Hindlimb muscle (tissue), 1 donor: ENCODE measurements at places on chromosomes 12 and 14. TPM values are rescaled to one million over a fixed set of nuclear protein-coding genes. Genes with fewer than 3 reads are reported as not detected.

The TOMM20L gene
- polyA plus RNA-seq = 1.8 TPM

The TRAFD1 gene
- polyA plus RNA-seq = 21.2 TPM

The TMEM30B gene
- polyA plus RNA-seq = 1.1 TPM

The APOF gene
- polyA plus RNA-seq = not detected

The PLEKHG7 gene
- polyA plus RNA-seq = 0.85 TPM

- no peak for DNase-seq
These were observed 24.9 kb downstream of the SNRNP35 start for GRCh38 chr12:123482876-123483275.

DNA sequence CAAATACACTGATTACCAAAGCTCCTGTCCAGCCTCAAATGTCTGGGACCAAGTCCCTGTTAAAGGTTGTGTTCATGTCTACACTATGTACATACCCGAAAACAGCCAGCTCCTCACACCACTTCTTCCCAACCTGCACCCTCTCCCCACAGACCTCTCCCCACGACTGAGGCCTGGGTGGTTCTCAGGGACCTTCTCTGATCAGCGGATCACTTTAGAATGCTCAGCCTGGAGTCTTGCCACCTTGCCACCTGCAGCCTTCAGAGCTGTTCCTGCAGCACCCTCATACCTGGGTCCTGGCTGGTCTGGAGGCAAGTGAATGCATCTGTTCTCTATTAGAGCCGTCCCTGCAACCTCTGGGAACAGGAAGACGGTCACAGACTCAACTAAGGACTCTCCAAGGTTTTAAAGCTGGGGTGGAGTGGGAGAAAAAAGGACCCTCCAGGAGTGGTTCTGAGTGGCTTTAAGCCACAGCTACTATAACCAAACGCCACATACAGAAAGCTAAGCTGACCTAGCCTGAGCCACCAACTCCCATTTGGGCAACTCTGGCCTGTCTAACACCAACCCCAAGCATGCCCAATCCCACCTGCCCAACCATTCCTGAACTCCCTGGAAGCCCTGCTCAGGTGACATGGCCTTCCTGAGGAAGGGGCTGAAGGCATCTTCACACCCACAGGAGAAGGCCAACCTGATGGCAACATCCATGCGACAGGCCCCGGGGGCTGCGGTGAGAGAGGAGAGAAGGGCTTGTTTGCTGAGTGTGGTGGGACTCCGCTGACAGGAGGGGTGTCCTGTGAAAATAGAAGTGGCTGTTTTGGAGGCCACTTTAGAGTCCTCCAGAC, 8.6 kb downstream of the KRT2 start:
- DNase-seq = no peak

DNA sequence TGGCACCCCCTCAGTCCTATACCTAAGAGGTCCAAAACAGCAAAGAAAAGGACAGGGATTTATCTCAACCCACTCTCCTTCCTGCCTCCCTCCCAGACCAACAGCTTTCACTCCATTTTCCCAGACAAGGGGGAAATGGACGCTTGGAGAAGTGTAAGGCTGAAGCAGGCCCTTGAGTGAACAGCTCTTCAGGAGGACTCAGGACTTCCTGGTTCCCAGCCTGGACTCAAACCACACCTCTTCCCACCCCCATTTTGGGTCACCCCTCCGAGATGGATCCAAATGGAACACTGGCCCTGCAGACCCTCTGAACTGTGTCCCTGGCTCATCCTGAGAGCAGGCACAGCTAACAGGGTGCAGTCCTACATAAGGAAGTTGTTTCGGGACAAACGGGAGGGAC, 2.7 kb downstream of the KMT2D start:
- no peak for DNase-seq

DNA sequence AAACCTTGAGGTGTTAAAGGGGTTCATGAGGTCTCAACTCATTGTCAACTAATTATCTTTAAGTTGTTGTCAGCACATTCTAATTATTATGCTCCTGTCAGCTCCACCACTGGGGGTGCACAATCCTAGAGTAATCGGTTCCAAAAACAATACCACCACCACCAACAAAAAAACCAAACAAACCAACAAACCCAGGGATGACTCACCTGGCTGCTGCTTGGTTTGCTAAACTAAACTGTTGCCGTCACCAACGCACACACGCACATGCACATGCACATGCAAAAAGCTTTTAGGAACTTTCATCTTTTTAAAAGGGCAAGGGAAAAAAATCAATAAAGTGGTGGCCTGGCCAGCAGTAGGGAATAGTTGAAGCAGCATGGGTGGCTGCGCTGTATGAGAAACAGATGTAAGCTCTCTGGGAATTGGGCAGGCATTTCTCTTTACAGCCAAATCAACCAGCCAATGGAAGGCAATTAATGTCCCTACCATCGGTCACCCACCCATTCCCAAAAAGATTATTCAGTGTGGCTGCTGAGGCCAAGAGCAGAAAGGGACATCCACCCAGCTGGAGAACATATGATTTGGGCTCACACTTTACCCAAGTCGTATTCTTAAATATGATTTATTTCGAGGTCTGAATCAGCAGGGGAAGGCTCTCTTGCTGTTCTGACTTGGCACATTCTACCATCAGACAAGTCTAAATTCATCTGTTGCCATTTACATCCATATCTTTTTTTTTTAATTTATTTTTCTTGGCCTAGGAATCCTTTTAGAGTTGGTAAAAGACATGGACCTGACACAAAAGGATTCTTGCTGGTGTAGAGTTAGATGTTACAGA, 20.0 kb downstream of the TMEM30B start:
- no peak for DNase-seq

DNA sequence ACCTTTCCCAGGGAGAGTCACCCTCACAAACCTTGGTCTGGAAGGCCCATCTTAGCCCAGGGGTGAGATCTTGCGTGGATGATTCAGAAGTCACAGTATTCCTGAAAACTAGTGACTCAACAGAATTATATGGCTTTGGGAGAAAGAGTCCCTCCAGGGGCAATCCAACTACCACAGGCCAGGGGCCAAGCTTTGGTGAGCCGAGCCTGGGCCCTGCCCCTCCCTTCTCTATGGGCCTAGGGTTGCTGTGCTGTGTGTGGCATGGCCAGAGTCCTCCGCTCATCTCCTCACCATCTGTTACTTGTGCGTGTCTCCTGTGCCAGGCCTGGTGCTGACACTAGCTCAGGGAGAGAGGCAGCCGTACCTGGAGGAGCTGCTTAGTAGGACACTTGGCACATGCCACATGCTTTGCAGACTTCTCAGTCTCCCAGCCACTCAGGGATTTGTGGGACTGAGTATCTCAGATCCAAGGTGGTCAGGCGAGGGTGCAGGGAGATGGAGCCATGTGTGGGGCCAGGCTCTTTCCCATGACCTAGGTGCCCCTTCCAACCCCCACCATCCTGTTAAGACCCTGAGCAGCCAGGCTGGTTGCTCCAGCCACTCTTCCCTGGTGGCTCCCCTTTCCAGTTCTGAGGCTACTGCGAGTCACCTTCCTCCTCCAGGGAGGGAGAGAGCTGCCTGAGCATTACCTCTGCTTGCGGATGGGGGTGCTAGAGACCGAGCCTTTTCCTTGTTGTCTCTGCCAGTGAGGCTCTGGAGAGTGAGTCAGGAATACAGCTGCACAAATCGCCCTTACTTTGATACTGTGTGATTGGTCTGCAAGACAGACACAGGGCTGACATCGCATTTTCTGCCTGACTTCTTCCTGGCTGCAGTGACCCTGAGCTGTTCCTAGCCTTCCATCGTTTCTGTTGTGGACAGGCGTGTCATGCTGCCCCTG, 94.1 kb downstream of the SLC25A47 start:
- DNase-seq = peak; percentile 63

DNA sequence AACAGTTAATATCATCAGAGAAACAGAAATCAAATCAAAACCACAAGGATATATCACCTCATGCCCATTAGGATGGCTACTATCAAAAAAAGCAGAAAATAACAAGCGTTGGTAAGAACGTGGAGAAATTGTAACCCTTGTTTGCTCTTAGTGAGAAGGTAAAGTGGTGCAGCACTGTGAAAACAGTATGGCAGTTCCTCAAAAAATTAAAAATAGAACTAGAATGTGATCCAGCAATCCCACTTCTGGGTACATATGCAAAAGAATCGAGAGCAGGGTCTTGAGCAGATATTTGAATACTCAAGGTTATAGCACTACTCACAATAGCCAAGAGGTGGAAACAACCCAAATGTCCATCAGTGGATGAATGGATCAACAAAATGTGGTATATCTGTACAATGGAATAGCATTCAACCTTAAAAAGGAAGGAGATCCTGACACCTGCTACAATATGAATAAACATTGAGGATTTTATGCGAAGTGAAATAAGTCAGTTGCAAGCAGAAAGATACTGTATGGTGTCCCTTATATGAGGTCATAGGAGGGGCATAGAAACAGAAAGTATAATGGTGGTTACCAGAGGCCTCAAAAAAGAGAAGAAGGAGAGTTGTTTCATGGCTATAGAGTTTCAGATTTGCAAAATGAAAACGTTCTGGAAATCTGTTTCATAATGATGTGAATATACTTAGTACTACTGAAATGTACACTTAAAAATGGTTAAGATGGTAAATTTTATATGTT, 131.0 kb upstream of the EEA1 start:
- DNase-seq = no peak

GRCh38 chr14:105014631-105015030, 6.3 kb downstream of the CDCA4 start:
- no peak for DNase-seq

DNA sequence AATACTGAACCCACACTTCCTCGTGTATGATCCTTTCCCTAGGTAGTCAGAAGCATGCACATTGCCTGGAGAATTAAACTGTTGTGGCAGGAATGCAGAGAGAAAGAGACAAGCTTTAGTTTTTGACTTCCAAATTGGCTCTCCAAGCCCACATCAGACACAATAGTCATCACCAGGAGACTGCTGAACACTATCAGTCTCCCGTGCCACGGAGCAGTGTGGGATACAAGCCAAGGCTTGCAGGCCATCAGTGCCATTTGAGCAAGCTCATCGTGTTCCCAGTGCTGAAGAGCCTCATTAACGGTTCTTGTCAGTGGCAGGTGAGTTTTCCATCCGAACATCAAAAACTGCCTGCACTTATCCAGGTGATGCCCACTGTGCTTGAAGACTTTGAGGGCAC, 410.8 kb downstream of the NAV3 start:
- DNase-seq = no peak

DNA sequence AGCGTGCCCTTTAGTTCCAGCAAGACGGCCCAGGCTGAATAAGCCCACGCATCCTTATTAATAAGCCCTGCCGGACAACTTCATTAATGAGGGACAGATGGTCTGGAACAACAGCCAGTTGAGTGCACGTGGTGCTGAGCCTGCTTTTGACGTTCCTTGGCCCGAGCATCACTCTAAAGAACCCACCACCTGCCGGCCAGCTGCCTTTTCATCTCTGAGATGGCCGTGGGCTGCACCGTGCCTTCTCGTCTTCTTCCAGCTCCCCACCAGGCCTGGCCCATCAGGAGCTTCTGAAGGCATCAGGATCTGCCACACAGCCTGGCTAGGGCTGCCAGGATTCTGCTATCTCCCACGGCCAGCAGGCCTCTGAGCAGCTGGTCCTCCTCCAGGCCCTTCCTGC, 80.0 kb downstream of the AACS start:
- DNase-seq = no peak

- DNase-seq = peak; percentile 75
These were observed 4.4 kb upstream of the NPAS3 start for GRCh38 chr14:32934073-32934880.

GRCh38 chr12:90618586-90618985, 336.4 kb downstream of the CCER1 start:
- DNase-seq = peak; percentile 23

GRCh38 chr12:62629971-62630739, 163.5 kb downstream of the MON2 start:
- DNase-seq = no peak

GRCh38 chr12:51766067-51766676, 82.3 kb downstream of the FIGNL2 start:
- no peak for DNase-seq

DNA sequence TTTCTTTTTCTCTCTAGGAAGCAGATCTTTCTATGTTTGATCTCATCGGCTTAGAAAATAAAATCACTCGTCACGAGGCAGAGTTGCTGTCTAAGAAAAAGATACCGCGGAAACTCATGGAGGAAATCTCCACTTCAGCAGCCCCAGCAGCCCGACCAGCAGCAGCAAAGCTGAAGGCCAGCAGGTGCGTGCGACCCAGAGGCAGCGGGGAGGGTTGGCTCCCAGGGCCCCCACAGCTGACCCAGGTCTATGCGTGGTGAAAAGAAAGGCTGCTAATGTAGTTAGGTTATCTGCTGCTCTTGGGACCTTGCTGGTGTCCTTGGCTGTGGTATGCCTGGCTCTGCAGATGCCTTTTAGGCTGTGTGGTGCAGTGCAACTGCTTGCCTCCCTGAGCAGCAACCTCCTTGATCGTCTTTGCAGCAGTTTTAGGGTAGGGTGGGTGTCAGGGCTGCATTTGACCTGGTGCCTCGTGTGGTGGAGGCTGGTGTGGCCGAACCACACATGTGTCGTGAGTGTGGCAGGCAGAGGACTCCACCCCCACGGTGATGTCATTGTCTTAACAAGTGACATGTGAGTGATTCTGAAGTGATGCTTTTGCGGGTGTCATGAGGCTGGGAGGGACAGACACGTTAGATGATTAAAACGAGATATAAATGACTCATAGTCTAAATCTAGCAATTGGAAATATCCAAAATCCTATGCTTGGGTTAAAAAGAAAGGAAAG, 68.6 kb downstream of the EP400 start:
- no peak for DNase-seq

- DNase-seq = no peak
These were observed 45.0 kb downstream of the GIT2 start for GRCh38 chr12:109951136-109951535.
